ENCODE measurements at places on chromosomes 3 and 15.

DNA sequence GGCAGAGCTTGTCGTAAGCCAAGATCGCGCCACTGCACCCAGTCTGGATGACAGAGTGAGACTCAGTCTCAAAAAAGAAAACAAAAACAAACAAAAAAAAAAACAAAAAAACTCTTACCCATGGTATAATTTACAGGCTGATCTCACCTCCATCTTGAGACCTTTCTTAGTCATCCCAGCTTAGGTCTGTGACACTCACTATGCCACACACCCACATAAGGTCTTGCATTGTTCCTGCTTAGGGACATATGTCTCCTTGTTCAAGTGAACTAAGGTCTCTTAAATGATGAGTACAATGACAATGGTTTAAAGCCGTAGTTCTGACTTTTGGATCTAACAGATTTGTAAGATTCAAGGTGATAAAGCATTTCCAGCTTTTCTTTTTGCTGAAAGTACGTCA lies 360.2 kb upstream of the ARHGEF26 start:
- DNase-seq, result peak; percentile 27

- DNase-seq, result no peak
Measured at GRCh38 chr3:180530276-180530675, 71.7 kb upstream of the TTC14 start.

GRCh38 chr3:65376426-65376825 lies 662.3 kb downstream of the MAGI1 start:
- DNase-seq, result no peak

DNA sequence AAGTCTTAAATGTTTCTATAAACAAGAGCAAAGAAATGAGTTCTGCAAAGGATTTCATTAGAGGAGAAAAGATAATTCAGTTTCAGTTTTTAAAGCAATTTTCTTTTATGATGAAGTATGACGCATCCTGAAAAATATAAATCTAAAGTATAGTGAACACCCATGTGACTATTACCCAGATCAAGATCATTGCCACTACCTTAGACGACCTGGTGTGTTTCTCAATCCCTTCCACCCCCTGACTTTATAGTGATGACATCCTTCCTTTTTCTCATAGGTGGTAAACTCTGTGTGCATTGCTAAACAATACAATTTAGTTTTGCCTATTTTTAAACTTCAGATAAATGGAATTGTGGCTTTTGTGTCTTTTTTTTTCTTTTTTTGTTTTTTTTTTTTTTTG lies 8.4 kb downstream of the STT3B start:
- no peak for DNase-seq

DNA sequence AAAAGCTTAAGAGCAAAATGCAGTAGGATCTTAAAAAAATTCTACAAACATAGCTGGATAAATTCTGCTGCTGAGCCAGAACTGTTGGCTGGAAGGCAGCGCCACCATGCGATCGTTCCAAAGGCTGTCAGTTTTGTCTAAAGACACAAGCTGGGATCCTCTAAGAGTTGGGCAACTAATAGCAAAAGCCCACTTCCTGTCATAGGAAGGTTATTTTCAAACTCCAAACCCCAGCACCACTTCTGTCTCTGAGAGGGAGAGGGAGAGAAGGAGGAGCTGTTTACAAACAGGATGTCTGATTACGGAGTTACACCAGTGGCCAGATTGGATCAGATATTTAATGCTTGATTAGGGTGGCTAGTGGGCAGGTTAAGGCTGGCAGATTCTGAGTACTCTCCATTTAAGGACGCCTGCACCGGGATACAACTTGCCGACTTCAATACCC lies 44.0 kb downstream of the EIF4E3 start:
- peak; percentile 81 for DNase-seq

GRCh38 chr15:49982584-49982983 lies 136.4 kb downstream of the ATP8B4 start:
- DNase-seq, result no peak

- peak; percentile 80 for DNase-seq
Measured at GRCh38 chr3:14154895-14155440, 23.4 kb downstream of the XPC start.

- DNase-seq, result no peak
Measured at GRCh38 chr3:143311096-143311495, 191.5 kb downstream of the CHST2 start.

- DNase-seq, result no peak
Measured at GRCh38 chr15:22231603-22232002, 151.3 kb downstream of the OR4M2 start.

DNA sequence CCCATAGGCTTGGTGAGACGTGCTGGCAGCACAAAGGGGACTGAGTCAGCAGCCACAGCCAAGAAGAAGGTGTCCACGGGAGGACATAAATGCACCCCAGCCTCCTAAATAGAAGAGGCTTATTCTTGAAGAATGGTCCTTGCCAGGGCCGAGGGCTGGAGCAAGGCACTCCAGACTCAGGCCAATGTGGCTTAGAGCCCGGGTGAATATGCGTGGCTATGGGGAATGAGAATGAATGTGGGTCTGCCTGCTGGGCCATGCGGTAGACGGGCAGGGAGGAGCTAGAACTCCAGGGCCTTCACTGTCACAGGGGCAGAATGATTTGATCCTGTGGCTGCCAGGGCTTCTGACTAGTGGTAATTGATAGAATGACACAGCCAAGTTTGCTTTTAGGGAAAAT lies 34.0 kb downstream of the DHX30 start:
- DNase-seq, result no peak

DNA sequence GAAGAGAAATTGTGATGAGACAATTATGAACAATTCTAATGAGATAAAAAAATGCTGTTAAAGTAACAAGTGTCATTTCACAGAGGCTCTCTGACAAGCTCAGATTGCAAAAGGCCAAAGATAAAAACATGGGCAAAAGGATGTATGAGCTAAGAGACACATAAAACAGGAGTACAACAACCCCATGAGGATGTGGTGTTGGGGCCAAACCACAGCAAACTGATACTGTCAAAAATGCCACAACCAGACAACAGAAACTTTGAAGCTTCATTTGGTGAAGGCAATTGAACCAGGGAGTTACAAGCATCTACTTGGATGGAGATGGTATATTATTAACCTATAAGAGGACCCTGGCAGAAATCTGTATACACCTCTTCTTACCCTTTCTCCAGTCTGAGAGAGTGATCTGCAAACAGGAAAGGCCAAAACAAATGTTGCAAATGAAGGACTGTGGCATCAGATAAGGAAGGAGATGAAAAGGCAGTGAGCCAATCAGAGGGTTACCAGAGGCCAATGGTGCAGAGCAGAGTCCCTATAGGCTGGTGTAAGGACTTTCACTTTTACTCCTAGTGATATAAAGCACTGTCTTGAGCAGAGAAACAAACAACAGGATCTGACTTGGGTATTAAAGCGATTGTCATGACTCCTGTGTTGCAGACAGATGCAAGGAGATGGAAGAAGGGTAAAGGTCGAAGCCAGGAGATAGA lies 659.0 kb downstream of the NTRK3 start:
- DNase-seq, result no peak

All from inflammatory macrophage (primary cell).